ENCODE measurements at places on chromosomes 13 and 19.

DNA sequence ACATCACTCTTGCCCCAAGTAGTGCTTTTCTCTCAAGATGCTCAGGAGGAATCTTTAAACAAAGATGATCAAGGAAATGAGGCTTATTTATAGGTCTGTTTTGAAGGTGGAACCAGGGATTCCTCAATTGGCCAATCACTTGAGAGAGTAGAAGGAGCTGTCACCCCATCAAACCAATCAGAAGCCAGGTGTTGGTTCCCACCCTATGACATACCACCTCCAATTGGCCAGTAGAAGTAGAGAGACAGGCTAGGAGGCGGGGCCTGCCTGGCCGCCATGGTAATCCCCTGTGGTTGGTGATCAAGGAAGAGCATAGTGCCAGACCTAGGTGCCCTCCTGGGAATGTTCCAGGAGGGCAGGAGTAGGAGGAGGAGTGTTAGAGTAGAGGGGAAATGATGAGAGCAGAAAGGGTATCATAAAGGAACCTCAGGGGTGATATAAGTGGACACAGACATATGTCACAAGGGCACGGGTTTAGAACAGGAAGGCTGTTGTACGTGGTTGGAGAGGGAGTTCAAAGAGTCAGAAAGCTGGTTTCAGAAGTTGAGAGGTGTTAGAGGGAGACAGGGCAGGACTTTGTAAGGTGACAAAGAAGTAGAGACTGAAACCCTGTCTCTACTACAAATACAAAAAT, 10.5 kb downstream of the PMIS2 start:
- DNase-seq, result no peak

GRCh38 chr13:95174517-95174916, 126.7 kb downstream of the ABCC4 start:
- no peak for DNase-seq

- DNase-seq, result no peak
Observed at GRCh38 chr19:36090910-36091695, 19.8 kb upstream of the OVOL3 start.

GRCh38 chr13:63184693-63185092, 1769.0 kb upstream of the PCDH20 start:
- no peak for DNase-seq

GRCh38 chr19:54851353-54851752, 1.1 kb downstream of the KIR3DL2 start:
- no peak for DNase-seq

GRCh38 chr13:43650882-43651281, 135.9 kb downstream of the ENOX1 start:
- DNase-seq, result no peak

DNA sequence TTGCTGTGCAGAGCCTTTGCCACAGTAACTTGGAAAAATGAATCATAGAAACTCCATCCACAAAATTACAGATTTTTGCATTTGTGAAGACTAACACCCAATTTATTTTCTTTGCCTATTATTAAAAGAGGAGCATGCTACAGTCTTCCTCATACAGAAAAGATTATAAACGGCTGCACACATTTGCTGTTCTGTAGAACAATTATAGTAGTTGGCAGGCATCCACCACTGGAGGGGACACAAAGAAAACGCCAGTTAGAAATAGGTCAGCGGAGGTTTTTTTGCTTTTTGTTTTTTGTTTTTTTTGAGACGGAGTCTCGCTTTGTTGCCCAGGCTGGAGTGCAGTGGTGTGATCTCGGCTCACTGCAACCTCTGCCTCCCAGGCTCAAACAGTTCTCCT, 51.6 kb downstream of the SACS start:
- DNase-seq, result peak; percentile 55

- DNase-seq, result no peak
Observed at GRCh38 chr13:49869519-49869918, 66.6 kb downstream of the SPRYD7 start.

DNA sequence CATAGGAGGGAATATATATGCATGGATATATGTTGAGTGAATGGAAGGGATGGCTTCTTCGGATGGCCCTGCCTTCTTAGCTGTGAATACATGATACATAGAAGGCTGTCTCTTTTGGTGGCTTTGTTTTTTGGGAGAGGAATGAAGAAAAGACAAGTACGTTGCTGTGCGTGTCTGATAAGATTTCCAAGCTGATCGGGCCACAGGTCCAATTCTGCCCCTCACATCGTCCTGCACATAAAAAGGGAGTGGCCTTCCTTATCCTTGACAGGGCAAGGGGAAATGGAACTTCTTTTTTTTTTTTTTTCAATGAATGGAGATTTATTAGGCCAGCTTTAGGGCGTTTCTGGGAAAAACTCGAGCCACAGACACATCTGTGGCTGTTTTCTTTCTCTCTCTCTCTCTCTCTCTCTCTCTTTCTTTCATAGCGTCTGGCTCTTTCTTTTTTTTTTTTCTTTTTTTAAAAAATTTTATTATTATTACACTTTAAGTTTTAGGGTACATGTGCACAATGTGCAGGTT, 103.8 kb upstream of the SPATA13 start:
- no peak for DNase-seq

- DNase-seq, result no peak
Observed at GRCh38 chr13:50168786-50169185, 153.5 kb downstream of the KCNRG start.

GRCh38 chr13:102974317-102975087, 91.7 kb downstream of the SLC10A2 start:
- no peak for DNase-seq
